ENCODE measurements at places on chromosomes 6 and 20.
A peak's percentile ranks its signal among the peaks of the same experiment; 100 is the strongest.

DNA sequence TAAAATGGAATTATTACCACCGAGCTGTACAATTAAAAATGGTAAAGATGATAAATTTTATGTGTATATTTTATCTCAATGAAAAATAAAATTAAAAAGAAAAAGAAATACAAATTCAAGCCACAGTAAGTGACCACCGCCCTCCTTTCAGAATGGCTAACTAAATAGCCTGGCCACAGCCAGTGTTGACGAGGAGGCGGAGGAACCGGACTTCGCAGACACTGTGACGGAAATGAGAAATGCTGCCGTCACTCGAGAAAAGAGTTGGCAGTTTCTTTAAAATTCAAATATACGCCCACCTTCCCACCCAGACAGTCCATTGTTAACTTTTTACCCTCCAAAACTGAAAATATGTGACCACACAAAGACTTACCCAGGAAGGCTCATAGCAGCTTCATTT is 50.0 kb downstream of the FOXF2 start:
- DNase-seq = no peak

DNA sequence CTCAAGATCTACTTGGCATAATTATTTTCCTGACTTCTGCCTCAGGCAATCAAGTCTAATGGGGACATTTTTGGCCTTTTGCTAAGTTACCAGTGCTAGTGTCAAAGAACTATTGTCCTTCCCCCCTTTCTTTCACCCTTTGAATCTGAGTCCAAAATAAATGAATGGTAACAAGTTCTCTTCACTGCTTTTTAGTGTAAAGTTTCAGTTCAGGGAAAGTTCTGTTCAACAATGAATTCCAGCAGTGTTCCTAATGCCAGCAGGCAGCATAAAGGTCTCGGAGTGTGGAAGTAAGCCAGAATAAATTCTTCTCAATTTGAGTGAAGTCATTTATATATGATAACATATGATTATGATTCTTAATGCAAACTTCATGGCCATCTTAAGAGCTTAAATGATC is 20.8 kb upstream of the TSPYL1 start:
- DNase-seq = no peak

DNA sequence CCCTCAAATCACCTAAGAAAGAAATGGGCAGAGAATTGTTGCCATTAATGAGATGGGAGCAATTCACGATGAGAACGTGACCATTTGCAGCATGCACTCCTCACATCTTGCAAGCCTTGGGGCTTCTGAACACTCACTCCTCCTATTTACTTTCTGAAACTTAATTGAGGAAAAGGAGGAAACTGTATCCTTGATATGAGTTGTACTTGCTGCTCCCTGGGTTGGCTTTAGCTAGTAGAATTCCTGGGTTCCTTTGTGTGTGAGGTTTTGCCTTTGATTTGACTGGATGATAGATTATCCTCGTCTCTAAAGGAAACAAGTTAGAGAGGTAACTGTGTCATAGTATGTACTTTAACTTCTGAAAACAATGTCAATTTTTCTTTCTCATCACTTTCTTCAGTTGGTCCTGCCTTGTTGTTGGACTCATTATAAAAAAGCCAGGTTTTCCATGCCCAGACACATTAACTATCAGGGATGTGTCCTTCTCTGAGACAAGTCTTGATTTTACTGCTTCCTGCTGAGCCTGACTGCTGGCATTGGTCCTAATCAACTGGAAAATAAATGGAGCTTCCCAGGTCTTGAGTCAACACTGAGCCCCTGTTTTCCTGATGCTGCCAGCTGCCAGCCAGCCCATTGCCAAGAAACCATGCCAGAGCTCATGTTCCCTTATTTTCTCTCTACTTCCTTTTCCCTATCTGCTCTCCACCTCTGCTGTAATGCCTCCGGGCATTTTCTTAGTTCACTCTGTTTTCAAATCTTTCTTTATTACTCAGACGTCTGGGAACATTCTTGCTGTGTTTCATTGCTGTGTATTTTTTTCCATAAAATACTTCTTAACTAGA is 6.0 kb upstream of the MRAP2 start:
- DNase-seq = no peak

DNA sequence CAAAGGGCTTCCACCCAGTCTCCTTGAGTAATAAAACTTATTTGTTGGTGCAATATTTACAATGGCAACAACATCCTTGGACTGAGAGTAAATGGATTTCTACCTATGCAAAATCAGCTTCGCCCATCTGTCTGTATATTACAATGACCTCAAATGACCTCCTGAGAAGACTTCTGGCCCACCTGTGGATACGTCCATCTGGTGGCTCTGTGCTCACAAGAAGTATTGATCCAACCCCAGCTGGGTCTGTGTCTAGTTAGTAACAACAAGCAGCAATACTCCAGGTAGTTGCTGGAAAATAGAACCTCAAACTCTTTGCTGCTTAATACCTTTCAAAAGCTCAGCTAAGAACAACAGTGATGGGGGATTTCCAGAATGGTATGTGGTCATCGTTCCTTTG is 34.7 kb upstream of the GSTA4 start:
- no peak for DNase-seq

DNA sequence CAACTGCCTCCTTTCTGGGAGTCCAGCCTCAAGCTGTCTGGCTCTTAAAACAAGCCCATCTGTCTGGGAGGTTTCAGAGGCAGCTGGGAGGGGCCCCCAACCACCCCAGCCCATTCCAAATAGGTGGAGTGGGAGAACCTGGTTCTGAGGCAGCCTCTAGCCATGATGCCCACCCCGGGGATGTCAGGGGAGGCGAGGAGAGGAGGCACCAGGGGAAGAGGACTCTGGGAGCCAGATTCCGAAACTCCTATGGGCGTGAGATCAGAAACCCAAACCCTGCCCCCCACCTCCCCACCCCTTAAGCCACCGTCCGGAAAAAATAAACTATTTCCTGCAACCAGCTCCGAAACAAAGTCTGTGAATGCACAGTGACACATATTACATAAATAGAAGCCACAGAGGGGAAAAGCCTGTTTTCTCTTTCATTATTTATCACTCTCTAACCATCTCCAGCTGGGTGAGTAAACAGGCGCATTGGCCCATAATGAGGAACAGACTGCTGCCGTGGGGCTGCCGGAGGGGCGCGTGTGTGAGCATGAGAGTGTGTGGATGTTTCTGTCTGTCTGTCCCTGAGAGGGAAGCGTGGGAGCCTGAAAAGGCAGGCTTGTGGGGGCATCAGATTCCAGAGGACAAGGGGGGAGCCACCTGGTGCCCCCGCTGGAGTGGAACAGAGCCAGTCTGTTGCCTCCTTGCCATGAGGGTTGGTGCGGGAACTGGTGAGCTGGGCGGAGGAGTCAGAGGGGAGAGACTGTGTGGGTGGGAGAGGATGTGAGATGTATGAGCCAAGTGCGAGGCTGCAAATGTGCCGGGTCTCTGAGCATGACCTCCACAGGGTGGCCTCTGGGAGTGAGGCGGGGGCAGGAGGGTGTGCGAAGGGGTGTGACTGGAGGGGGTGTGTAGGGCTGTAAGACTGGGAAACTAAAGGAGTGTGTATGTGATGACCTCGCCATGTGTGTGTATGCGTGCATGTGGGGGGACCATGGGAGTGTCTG is 14.3 kb upstream of the FOXP4 start:
- peak; percentile 77 for DNase-seq

DNA sequence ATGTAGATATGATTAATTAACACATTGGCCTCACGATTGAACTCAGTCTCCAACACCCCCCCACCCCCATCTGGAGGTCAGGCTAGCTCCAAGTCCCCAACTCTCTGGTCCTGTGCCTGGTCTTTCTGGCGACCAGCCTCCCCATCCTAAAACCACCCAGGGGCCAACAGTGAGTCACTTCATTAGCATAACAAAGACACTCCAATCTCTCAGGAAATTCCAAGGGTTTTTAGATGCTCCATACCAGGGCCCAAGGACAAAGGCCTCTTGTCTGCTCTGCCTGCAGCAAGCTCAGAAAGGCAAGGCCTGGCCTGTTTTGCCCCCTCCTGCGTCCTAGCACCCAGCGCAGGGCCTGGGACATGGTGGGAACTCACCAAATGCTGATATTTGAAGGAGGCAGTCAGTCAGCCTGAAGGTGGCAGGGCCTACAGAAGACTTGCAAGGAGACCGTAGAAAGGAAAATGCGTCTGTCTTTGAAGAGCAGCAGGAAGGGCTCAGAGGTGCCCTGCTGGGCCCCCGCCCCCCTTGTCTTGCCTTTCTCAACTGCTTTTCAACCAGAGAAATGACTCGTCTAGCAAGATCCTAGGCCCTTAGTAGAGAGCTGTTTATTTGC is 184.7 kb downstream of the CDH4 start:
- DNase-seq = peak; percentile 61

DNA sequence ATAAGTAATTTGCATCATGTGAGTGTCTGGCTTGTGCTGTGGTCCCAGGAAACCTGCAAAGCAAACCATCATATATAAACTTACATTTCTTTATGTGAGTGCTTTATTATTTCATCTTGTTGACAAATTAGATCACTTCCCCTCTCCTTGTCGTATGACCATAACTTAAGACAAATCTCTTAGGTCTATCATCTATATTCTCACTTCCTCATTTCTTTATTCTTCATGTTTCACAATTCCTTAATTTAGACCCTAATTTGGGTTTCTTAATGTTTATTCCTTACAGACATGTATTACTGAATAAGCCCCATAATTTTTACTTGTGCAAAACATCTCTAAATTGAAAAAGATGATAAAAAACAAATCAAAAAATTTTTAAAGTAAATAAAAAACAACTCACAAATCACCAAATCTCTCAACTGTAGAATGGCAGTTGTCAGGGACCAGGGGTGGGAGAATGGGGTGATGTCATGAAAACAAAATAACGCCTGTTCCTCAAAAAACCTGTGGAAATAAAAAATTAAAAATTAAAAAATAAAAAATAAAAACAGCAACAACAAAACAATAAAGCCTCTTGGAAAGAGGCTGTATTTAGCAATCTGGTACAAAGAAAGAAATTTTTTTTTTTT is 49.5 kb upstream of the FBXO30 start:
- DNase-seq = no peak

GRCh38 chr20:38002422-38002821 is 30.8 kb downstream of the TTI1 start:
- DNase-seq = no peak

GRCh38 chr6:169944415-169944814 is 193.0 kb downstream of the ERMARD start:
- no peak for DNase-seq

DNA sequence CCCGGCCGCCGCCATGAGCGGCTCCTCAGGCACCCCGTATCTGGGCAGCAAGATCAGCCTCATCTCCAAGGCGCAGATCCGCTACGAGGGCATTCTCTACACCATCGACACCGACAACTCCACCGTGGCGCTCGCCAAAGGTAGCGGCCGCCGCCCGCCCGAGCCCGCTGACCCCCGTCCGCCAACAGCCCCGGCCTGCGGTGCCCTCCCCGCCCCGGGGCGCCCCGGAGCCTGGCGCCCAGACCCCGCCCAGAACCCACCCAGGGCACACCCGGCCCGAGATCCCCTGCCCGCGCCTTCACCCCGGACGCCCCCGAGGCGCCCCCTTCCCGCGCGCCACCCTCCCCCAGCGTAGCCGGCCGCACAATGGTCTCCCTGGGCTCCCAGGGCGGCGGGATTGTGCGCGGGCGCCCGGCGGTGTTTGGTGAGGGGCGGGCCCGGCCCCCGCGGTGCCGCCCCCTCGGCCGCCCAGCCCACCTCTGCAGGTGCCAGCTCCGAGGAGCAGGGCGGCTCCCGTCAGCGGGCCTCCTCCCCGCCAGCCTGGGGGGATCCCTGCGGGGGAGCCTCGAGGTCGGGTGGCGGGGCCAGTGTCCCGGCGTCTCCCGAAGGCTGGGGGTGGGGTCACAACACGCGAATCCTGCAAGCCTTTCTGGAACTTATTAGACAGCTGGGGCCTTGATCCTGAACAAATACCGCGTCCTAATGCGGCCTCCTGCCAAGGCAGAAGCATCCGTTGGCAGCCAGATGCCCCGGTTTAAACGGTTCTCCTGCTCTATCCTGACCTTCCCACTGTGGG is 577 bp downstream of the LSM14B start:
- DNase-seq = no peak

DNA sequence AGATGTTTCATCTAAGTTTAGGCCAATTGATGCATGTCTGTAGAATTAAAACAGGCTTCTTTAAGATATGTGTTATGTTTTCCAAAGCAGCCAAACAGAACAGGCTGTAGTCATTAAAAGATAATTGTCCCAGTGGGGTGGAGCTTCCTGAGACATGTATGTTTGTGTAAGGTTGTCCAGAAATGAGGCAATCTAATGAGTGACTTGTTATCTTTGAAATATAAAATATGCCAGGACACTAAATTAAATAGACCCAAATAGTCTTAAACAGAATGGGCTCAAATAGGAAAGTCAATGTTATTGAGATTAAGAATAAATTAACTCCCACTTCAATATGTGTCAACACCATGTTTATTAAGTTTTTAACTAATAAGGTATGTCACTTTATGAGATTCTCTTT is 204.7 kb upstream of the RNF217 start:
- no peak for DNase-seq

Data from fibroblast of skin of left quadriceps (primary cell).